ENCODE measurements at places on chromosomes 16 and 17.

DNA sequence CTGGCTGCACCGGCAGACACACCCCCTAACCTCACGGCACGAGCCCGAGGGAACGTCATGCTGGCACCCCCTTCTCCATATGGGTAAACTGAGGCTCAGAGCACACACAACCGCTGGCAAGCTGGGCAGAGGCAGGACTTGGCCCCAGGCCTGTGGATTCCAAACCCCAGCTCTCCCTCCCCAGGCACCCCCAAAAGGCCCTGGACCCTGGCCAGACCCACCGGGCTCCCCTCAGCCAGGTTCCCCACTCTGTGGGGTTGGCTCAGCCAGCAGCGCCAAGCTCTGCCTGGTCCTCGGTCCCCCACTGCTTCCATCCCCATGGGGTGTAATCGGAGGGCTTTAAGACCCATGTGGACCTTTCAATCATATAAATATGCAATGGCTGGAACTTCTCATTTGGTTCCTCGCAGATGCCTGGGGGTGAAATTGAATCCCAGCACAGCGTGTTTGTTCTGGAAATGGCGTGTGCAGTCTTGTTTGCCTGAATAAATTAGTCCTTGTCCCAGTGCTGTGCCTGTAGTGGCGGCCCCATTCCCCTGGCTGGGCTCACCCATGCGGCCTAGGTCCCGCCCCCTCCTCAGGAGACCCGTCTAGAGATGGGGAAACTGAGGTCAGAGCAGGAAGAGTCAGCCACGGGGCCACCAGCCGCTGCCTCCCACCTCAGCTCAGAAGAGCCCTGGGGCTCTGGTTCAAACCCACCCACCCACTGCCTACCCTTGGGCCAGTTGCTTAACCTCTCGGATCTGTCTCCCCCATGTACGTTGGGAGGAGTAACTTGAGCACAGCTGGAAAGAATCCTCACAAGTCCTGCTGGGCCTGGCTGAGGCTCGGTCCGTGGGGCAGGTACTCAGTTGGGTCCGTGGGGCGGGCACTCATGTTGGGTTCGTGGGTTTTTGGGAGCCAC, 57.3 kb downstream of the ZFPM1 start:
- DNase-seq = no peak

- no peak for DNase-seq
Observed at GRCh38 chr16:50403491-50403890, 34.7 kb upstream of the BRD7 start.

DNA sequence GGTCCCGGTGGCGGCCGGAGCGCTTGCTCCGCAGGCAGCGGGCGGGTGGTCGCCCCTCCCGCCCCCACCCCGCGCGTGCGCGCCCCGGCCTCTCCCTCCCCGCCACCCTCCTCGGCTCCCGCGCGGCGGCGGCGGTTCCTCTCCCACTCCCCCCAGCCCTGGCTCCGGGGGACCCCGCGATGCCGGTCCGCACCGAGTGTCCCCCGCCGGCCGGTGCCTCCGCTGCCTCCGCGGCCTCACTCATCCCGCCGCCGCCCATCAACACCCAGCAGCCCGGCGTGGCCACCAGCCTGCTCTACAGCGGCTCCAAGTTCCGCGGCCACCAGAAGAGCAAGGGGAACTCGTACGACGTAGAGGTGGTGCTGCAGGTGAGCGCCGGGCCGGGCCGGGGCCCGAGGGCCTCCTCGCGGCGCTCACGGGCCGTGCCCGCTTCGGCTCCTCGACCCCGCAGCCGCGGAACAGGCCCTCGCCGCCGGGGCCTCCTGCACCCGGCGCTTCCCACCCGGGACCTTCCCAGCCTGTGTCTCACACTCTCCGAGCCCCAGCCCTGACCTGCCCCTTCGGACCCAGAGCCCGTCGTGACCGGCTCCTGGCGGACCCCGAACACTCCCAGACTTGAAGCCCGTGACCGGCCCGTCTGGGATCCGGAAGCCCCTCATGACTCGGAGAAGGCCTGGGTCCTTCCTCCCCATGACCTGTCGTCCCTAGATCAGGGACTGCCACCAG, 490 bp downstream of the GID4 start:
- DNase-seq = no peak

DNA sequence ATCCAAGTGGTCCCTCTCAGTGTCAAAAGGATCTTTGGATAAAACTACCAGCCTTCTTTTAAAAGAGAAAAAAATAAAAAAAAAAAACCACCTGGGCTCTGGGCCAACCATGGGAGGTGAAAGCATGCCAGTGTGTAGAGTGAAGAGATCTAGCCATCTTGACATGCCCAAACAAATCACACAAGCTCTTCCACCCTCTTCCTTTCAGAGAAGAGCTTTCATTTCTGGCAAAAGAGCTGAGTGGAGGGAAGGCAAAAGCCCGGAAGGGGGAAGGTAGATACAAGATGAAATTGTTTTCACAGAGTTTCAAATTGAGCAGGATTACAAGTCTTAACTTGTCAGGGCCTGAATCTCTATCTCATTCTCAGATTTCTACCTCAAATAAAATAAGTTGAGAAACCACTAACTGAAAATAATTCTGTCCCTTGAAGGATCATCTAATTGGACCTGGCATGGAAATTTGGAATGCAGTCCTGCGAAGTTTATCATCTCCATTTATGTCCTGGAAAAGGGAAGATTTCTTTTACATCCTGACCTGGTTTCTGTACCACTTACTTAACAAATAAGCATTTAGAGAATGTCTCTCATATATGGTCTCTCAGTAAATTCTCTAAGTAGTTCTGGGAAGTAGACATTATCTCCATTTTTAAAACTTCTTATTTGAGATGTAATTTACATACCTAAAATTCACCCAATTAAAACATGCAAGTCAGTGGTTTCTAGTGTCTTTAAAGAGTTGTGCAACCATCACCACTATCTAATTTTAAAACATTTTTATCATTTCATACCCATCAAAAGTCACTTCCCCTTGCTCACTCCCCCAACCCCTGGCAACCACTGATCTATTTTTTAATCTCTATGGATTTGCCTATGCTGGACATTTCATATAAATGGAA, 93.7 kb downstream of the TANGO6 start:
- DNase-seq = no peak

DNA sequence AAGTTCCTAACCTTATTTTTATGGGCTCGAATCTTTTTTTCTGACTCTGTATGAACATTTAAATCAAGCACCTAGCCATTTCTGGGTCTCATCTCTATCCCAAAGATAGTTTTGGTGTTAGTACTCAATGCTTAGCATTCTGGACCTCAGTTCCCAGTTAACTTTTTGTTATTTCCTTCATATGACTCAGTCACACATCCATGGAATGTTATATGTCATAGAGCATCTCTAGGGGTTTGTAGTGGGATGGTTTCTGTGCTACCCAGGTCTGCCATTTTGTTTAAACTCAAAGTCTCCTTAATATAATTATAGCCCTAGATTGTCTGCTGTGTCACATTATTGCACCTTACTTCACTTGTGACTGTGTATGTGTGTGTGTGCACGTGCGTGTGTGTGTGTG, 90.1 kb downstream of the EFCAB13 start:
- DNase-seq = no peak

DNA sequence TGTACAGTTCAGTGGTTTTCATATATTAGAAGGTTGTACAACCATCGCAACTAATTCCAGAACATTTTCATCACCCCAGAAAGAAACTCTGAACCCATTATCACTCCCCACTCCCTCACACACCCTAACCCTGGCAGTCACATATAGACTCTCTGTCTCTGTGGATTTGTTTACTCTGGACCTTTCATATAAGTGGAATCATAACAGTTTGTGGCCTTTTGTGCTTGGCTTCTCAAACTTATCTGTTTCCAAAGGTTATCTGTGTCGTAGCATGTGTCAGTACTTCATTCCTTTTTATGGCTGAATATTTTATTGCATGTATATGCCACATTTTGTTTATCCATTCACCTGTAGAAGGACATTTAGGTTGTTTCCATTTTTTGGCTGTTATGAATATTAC, 12.4 kb downstream of the TENT4B start:
- DNase-seq = no peak

- no peak for DNase-seq
Observed at GRCh38 chr17:4201226-4201625, 58.2 kb downstream of the CYB5D2 start.

- DNase-seq = peak; percentile 80
Observed at GRCh38 chr17:10628756-10629155, 28.4 kb downstream of the MYH3 start.

GRCh38 chr16:85902366-85903155, 3.6 kb downstream of the IRF8 start:
- peak; percentile 65 for DNase-seq

- DNase-seq = no peak
Observed at GRCh38 chr16:73616770-73617169, 568.8 kb upstream of the ZFHX3 start.

GRCh38 chr17:66210208-66210574, 18.3 kb upstream of the CEP112 start:
- DNase-seq = no peak

DNA sequence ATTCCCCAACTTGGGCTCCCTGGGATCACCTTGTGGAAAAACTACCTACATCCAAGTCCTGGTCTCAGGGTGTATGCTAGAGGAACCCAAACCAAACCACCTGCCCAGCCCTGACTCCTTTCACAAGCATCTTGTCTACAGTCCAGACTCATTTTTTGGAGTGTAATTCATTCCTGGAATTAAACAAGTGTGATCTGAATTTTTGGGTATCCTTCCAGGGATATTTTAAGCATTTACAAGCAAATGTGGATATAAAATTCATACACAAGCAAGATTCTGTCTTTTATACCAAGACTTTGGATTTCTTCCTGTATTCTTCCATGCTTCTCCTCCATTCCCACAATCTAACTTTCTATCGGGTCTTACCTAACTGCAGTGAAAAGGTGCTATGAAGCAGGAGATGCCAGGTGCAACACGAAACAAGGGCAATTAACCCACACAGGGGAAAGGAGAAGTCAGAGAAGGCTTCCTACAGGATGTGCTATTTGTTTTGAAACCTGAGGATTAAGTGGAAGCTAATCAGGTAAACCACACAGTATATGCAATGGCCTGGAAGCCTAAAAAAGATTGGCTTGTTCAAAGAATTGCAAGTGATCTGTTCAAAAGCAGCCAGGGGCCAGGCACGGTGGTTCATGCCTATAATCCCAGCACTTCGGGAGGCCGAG, 417.2 kb upstream of the C16orf82 start:
- DNase-seq = no peak

DNA sequence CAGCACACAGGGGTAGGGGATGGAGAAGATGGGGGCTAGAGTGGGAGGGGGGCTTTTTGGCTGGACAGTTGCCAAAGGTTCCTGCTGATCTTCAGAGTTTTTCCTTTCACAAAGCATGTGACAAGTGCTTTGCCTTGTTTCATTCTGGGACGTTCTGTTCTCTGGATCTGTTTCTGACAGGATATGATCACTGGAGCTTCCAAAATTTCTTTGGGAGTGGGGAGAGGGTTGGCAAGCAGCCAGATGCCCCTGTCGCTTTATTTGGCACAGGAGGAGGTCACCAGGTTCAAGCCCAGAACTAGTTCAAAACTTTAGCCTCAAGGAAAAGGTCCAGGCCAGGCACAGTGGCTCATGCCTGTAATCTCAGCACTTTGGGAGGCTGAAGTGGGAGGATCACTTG, 68.5 kb upstream of the TBX2 start:
- DNase-seq = no peak

GRCh38 chr16:86924537-86924936, 346.2 kb downstream of the FOXL1 start:
- no peak for DNase-seq

GRCh38 chr17:30954046-30954830, 16.6 kb upstream of the RNF135 start:
- no peak for DNase-seq

- DNase-seq = peak; percentile 85
Observed at GRCh38 chr16:57115514-57116182, 23.3 kb downstream of the CPNE2 start.

DNA sequence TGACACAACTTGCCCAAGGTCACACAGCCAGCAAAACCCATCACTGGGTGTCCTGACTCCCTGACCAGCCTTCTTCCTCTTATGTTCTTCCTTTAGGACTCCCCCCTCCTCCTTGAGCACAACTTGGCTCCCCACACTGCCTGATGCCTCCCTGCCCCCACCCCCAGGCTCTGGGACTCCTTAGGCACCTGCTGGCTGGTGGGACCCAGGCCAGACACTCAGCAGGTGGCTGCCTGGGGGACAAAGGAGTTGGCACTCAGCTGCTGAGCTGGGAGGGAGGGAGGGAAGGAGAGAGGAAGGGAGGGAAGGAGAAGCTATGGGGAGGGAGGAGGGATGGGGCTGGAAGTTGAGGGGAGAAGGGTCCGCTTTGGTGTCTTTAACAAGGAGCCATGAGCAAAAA, 8.0 kb downstream of the SEZ6 start:
- DNase-seq = no peak

DNA sequence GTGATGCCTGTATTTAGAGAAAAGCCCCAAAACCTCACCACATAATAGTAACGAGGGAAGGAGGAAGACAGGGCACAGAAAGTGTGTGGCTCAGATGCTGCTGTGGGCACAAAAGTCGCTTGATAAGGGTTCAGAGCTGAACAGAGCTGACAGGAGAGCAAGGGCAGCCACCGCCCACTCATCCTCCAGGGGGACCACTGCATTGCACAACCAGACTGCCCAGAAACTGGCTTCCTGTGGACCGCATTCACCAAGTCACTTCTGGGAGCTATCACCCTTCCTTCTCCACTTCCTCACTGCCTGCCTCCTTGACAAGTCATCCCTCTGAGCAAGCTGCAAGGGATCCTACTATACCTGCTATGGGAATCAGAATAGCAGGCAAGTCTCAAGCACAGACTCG, 512.4 kb upstream of the CDH11 start:
- no peak for DNase-seq

GRCh38 chr17:42891539-42892152, 9.0 kb upstream of the G6PC1 start:
- DNase-seq = peak; percentile 70

GRCh38 chr17:72606656-72607055, 485.8 kb downstream of the SLC39A11 start:
- DNase-seq = no peak

GRCh38 chr17:41860254-41860931, 4.8 kb downstream of the KLHL11 start:
- DNase-seq = no peak

GRCh38 chr17:76466775-76467130, 650 bp upstream of the AANAT start:
- DNase-seq = no peak

GRCh38 chr17:49549311-49549605, 26.4 kb upstream of the NXPH3 start:
- DNase-seq = peak; percentile 28

- DNase-seq = no peak
Observed at GRCh38 chr17:80851277-80851925, 140.2 kb upstream of the CHMP6 start.

Data from H7 (cell line).